ENCODE measurements at places on chromosomes 2 and 18.

GRCh38 chr2:209876211-209876610 is 104.6 kb downstream of the UNC80 start:
- no peak for ATAC-seq

DNA sequence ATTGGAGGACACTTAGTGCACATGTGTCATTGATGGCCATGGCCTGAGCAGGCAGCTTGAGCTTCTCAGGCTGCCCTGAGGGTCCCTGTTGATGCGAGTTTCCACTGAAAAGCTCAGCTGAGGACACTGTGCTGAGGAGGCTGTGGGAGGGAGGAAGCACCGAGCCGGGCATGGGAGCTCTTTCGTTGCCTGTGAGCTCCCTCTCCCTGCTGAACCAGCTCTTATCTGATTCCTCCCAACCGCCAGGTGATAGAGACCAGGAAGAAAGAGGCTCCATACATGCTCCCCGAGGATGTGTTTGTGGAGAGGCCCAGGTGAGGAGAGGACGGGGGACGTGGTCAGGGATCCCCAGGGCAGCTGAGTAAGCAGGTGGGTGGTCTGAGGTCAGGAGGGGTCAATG is 27.3 kb downstream of the POMC start:
- ATAC-seq = no peak

DNA sequence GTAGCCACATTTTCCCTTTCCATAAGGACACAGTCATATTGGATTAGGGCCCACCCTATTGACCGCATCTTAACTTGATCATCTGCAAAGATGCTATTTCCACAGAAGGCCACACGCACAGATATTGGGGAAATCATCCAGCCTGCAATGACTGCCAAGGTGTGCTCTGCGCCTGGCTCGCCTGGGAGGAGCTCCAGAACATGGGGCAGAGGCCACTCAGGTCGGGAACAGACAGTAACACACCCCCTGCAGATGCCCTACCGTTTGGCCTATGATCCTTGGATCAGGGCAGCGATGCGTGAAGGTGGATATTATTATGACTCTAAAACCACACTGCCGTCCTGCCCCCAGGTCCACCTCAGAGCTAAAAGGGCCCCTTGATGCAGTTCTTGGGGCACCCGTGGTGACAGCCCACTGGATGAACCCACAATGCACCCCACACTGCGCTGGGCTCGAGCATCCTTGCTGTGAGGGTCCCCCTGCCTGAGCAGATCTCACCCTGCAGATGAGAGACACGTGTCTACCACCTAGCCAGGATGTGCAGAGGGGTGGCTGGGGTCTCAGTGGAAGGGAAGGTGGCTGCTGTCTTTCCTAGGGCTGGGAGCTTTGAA is 72.9 kb upstream of the ZNF516 start:
- no peak for ATAC-seq

DNA sequence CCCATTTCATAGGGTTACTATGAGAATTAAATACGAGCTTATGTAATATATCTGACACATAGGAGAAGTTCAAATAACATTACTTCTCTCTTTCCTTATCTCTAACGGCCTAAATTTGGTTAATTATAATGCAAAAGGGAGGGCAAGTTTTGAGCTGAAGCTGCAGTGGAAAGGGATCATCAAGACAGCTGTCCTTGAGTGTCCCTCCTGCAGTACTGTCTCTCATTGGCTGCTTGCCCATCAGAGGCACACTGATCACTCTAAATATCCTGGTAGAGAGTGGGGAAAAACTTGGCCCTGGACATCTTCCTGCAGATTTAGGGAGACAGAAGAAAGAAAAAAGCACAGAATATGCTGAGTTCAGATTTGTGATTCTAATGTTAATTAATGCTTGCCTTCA is 186.0 kb downstream of the CAMKMT start:
- no peak for ATAC-seq

DNA sequence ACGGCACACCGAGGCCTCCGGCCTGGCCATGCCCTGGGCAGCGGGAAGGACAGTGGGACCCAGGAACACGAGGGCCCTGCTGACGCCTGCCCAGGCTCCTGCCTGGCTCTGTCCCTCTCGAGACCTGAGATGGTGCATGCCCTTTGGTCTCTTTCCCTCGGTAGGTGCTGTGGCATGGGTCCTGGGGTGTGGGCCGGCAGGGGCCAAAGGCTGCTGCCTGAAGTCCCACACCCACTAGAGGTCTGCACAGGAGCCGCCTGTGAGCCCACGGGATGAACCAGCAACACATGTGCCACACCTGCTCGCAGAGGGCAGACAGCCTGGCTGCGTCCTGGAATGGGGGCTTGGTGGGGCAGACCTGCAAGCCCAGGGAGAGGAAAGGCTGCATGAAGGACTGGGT is 73.3 kb downstream of the NDUFA10 start:
- ATAC-seq = no peak

DNA sequence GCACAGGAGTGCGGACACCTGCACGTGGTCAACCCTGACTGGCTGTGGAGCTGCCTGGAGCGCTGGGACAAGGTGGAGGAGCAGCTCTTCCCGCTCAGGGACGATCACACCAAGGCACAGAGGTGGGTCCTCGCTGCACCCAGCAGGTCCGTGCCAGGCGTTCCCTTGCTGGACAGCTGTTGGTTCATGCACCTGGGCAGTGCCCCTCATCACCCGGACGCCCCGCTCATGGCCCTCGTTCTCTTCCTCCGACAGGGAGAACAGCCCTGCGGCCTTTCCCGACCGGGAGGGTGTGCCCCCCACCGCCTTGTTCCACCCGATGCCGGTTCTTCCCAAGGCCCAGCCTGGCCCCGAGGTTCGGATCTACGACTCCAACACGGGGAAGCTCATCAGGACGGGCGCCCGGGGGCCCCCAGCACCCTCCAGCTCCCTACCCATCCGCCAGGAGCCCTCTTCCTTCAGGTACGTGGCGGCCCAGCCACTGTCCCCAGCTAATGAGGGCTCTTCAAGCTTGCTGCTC is 38.0 kb downstream of the CTDP1 start:
- ATAC-seq = no peak

DNA sequence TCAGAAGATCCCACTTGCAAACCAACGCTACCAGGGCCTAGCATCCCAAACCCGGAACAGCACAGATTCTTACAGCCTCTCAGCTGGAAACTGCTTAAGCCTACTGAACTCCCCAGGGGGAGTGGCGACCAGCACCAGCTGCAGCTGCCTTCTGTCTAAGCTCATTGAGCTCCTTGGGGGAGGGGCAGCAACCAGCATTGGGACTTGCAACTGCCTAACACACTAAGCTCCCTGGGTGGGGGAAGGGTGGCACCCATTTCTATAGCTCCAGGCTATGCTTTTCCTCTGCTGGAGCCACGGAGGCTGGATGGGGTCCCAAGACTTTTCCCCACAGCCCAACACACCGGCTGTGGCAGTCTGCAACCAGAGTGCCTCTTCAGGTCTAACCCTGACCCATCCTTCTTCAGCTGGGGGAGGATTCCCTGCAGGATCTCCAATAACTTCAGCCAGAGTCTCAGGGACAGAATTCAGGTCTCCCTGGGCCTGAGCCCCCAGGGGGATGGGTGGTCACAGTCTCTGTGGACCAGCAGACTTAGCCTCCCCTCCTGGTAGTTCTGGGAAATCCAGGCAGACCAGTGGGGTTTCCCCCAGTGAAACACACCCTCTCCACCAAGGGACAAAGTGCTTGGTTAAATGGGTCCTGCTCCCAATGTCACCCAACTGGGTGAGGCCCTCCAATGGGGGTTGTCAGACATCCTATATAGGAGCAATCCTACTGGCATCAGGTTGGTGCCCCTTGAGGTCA is 45.9 kb upstream of the ITGA4 start:
- ATAC-seq = no peak

DNA sequence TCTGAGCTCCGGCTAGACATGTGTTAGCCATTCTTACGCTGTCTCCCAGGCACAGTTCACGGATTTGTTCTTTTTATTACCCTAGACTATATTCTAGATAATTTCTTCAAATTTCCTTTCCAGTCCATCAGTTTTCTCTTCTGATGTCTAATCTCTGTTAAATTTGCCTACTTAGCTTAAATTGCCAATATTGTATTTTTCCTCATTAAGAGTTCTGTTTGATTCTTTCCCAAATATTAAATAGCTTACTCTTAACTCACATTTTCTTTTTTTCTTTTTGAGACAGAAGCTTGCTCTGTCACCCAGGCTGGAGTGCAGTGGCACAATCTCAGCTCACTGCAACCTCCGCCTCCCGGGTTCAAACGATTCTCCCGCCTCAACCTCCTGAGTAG is 21.2 kb downstream of the CROCC2 start:
- ATAC-seq = no peak

GRCh38 chr18:32175265-32175664 is 14.6 kb upstream of the MEP1B start:
- no peak for ATAC-seq

- peak; percentile 38 for ATAC-seq
These were observed 51.6 kb upstream of the ATG16L1 start for GRCh38 chr2:233199870-233200269.

GRCh38 chr2:219245899-219246230 is 586 bp downstream of the STK16 start:
- no peak for ATAC-seq

DNA sequence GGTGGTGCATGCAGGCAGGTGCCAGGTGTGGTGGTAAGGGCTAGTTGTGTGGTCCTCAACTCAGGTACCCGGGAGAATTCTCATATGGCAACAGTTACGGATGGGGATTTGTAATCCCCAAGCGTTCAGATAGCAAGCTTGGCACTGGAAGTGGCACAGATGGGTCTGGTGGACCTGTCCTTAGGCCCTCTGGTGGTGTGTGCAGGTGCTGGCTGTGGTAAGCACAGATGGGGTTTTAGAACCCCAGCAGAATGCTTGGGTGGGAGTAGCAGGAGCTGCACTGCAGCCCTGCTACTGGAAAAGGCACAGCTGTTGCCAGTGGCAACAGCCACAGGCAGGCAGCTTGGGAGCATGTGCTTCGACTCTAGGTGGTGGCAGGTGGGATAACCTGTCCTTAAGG is 948.2 kb upstream of the FAM98A start:
- ATAC-seq = no peak

DNA sequence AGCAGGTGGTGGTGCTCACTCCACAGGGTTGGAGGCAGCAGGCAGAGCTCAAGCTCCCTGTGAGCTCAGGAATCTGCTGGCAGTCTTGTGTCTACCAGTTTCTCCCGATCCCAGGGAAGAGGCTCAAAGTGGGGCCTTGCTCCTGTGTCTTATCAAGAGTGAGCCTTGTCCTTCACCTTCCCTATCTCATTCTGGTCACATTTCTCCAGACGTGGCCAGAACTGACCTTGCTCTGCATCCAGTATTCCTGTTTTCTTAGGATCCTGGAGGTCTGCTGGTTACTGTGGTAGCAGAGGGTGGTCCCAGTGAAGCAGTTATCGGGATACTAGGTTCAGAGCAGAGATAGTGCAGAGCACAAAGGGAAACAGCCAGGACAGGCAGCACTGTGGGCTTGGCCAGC is 47.1 kb upstream of the ASB18 start:
- no peak for ATAC-seq

- no peak for ATAC-seq
These were observed 263.3 kb upstream of the PKDCC start for GRCh38 chr2:41784496-41784895.

- ATAC-seq = no peak
These were observed 10.7 kb downstream of the ZEB2 start for GRCh38 chr2:144509001-144509878.

DNA sequence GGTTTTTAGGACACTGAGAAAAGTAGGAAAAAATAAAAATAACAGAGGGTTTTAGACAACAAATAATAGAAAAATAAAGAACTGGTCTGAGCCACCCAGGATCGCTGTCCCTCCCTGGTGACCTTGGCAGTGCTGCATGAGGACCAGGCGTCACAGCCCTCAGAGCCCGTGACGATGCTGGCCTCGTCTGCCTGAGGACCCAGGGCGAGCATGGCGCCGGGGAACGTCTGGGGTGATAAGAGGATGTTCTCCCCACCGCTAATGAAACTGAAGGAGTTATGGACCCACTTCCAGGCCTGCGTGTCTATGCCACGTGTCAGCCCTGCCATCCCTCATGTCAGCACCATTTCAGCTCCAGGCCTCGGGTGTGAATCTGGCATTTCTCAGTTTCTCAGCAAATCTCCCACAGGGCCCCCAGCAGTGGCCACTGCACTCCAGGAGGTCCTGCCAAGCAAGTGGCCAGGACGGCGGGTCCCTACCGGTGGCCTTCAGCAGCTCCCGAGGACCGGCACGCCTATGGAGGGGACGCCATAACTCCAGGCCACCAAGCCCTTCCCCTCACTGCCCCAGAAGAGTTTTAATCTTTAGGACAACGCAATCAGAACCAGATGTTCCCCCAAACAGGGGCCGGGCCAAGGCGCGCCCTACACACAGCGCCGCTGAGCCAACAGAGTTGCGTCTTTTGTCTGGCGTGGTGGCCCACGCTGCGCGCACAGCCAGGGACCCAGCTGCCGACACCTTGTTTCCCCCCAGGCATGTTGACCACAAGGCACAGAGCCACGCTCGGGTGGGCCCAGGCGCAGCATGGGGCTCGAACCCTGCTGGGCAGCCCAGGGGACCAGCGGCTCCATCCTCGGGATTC is 179.7 kb downstream of the TWIST2 start:
- no peak for ATAC-seq

DNA sequence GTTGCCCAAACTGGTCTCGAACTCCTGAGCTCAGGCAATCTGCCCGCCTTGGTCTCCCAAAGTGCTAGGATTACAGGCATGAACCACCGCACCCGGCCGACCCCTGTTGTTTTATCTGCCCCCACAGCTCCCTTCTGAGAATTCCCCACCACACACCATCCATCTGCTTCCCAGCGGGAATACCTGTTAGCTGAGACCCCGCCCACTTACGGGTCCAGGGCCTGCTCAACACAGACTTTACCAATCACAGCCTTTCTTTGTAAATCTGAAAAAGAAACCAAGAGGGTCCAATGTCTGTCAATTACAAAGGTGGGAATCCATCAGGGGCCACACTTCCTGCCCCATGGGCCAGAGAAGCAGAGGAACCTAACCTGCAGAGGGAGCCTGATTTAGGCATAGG is 14.2 kb upstream of the CABLES1 start:
- ATAC-seq = no peak

DNA sequence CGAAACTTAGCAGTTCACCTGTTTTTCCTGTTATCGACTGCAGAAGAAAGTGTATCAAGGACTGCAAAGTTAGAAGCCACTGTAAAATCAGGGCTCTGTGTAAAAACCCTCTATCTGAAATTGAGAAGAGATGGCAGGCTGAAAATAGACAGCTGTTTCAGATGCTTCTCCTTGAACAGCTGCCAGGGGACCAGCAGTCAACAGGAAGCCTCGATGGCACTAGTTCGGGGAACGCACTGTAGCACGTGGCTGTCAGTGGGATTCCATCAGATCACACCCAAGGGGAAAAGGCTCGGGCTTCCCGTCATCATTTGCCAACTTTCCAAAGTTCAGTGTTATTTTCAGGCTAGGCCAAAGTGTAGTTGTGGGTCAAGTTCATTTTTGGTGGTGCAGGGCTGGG is 316.9 kb downstream of the TXNL1 start:
- no peak for ATAC-seq

- ATAC-seq = no peak
These were observed 135.8 kb downstream of the METTL8 start for GRCh38 chr2:171297956-171298355.

- ATAC-seq = no peak
These were observed 230.1 kb upstream of the PXDN start for GRCh38 chr2:1974397-1974796.

GRCh38 chr2:22420076-22420475 is 964.9 kb upstream of the KLHL29 start:
- ATAC-seq = no peak

- no peak for ATAC-seq
These were observed 3.7 kb upstream of the KHK start for GRCh38 chr2:27082773-27083409.

GRCh38 chr2:191048073-191048472 is 34.1 kb upstream of the STAT1 start:
- no peak for ATAC-seq

- no peak for ATAC-seq
These were observed 19.3 kb downstream of the MRPL30 start for GRCh38 chr2:99200076-99200800.

GRCh38 chr2:182167882-182168281 is 182.2 kb downstream of the PPP1R1C start:
- no peak for ATAC-seq

Measured in activated CD4-positive, CD25-positive, alpha-beta regulatory T cell treated with anti-CD3 and anti-CD28 coated beads, Interleukin-2, amount 50 U/mL, for 24 hours (primary cell).